ENCODE measurements at places on chromosomes 2 and 18. TPM values are rescaled to one million over a fixed set of nuclear protein-coding genes. Genes with fewer than 3 reads are reported as not detected.

DNA sequence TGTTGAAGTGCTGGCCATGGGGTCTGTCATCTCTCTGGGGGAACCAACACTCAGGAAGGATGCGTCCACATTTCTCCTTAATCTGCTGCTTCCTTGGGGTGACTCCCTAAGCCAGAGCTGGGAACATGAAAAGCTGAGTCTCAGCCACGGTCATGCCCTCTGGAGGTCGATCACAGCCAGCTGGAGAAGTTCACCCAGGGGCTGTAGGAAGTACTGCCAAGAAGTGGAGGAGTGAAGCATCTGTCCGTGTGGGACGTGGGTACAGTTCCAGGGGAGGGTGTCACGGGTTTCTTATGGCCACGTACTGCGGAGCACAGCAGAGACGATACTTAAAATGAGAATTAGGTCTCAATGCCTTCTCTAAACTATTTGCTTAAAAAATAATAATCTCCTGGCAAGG lies 42.4 kb upstream of the IGFBP2 start:
- no peaks in the 10 kb centered on the region for H3K27me3 ChIP-seq
- no peak overlapping the region for H3K4me3 ChIP-seq
- H3K4me1 ChIP-seq, result peaks cover 21% of the 10 kb centered on the region

- peak overlapping the region; percentile 51 for H3K27ac ChIP-seq
- H3K27me3 ChIP-seq, result peaks cover 31% of the 10 kb centered on the region
- H3K4me3 ChIP-seq, result no peak overlapping the region
- peak; percentile 28 for DNase-seq
- H3K4me1 ChIP-seq, result peaks cover 25% of the 10 kb centered on the region
Observed at GRCh38 chr2:136113209-136113971, 4.6 kb downstream of the CXCR4 start.

DNA sequence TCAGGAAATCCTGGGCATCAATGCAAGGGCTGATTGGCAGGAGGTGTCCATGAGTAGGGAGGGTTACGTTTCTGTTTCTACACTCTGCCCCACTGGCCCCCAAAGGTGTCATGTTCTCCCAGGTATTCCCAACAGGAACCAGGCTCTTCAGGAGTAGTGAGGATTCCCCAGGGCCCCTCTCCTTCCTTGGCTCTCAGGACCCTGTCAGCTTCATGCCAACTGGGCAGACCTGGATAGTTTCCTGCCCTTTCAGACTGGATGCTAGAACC lies 480.6 kb upstream of the HS6ST1 start:
- no peaks in the 10 kb centered on the region for H3K4me1 ChIP-seq
- DNase-seq, result no peak
- H3K4me3 ChIP-seq, result no peak overlapping the region

- no peaks in the 10 kb centered on the region for H3K27me3 ChIP-seq
- H3K27ac ChIP-seq, result no peak overlapping the region
- no peak overlapping the region for H3K4me3 ChIP-seq
- DNase-seq, result no peak
Observed at GRCh38 chr2:119718501-119719260, 39.7 kb downstream of the TMEM177 start.

DNA sequence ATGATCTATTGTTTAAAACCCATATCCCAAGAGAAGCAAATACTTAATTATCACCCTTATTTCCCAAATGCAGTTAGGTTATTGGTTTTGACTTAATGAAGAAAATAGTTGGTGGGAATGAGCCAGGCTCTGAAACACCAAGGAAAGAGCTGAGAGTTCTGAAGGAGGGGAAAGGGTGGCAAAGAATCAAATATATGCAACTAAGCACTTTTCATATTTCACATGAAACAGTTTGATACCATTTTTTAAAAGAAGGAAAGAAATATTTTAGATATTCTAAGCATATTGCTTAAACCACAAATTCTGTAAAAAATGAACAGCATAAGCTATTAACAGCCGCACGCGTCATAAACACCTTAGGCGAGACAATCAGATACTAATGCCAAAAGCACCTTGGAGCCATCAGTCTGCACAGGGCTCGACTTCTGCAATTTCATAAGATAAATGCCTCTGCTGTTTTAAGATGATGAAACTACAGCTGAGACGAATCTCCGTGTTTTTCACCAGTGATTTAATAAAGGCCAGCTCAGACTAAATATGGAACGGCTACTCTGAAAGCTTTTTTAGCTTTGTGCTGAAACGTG lies 371.7 kb downstream of the EN1 start:
- no peak for DNase-seq
- H3K4me3 ChIP-seq, result no peak overlapping the region
- H3K27ac ChIP-seq, result no peak overlapping the region
- 0 out of 2 replicates have a peak, but pooled peaks cover 14% of the 10 kb centered on the region for H3K27me3 ChIP-seq

GRCh38 chr18:10006311-10006893 lies 92.6 kb downstream of the VAPA start:
- no peaks in the 10 kb centered on the region for H3K4me1 ChIP-seq
- H3K27me3 ChIP-seq, result no peaks in the 10 kb centered on the region
- H3K4me3 ChIP-seq, result no peak overlapping the region
- no peak overlapping the region for H3K27ac ChIP-seq

DNA sequence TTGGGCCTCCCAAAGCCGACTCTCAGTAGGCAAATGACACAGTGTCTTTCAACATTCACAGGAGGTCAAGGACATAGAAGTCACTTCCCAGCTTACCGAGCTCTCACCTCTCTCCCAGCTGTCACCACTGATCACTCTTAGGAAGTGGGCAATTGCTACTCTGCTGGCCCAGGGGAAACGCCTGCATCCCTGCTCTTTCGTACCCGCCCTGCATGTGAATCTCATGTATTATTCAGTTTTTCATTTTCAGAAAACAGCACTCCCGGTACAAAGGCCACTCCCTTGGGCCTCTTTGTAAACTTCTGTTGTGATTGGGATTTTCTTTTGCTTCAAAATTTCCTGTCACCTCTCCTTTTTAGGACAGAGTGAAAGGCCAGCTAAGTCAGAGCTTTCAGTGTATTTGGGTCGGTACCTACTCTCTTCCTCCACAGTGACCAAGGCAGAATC lies 15.4 kb downstream of the MRPL44 start:
- H3K36me3 ChIP-seq, result peaks cover 27% of the 10 kb centered on the region
- no peak for DNase-seq
- H3K27ac ChIP-seq, result no peak overlapping the region
- peaks cover 8% of the 10 kb centered on the region for H3K4me1 ChIP-seq
- H3K4me3 ChIP-seq, result no peak overlapping the region
- H3K27me3 ChIP-seq, result no peaks in the 10 kb centered on the region

DNA sequence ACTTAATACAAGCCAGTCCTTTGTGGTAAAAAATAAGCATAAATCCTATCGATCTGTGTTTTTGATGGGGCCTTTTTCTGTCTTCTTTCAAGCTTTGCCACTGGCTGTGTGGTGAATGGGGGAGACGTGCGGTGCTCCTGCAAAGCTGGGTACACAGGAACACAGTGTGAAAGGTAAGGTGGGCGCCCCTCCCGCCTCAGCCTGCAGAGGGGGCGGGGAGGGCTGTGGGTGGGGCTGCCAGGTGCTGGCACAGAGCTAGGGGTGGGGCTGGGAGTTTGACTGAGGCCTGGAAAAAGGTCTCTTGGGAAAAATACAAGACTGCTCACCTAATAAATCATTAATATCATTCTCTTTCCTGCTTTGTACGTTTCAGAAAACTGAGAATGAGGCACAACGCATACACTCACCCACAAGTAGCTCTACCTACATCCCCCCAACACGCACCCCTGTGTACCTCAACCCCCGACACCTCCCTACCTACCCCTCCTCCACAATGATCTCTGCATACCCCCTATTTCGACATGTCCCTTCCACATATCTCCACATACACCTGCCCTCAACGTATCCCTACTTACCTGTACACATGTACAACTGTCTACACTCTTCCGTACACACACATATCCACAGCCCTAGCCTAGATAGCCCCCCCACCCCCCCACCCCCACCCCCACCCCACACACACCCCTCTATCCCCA lies 129.7 kb upstream of the TTC39C start:
- H3K4me1 ChIP-seq, result peaks cover 22% of the 10 kb centered on the region
- H3K27me3 ChIP-seq, result no peaks in the 10 kb centered on the region
- no peak overlapping the region for H3K27ac ChIP-seq
- no peaks in the 10 kb centered on the region for H3K36me3 ChIP-seq

GRCh38 chr2:125364984-125365265 lies 1291.0 kb upstream of the GYPC start:
- DNase-seq, result no peak
- no peak overlapping the region for H3K4me3 ChIP-seq
- no peak overlapping the region for H3K27ac ChIP-seq

GRCh38 chr18:55265984-55266383 lies 306.7 kb upstream of the CCDC68 start:
- H3K4me3 ChIP-seq, result no peak overlapping the region
- no peak for DNase-seq
- H3K4me1 ChIP-seq, result peaks cover 29% of the 10 kb centered on the region
- peak overlapping the region; percentile 29 for H3K27ac ChIP-seq
- peaks cover 67% of the 10 kb centered on the region for H3K36me3 ChIP-seq

DNA sequence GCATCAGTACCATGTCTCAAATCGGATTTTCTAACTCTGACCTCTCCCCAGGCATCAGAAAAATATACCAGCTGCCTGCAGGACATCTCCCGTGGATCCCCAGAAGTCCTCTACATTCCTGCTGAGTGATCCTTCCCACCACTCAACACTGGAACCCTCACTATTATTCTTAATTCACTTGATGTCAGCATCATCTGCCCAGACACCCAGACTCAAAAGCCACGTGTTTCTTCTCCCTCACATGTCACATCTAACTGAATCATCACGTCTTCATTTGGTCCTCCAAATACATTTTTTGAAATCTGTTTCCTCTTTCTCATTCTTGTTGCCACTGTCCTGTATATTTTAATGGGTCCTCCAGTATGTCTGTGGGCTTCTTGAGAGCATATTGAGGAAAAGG lies 218.6 kb downstream of the HRH4 start:
- H3K36me3 ChIP-seq, result no peaks in the 10 kb centered on the region
- no peak overlapping the region for H3K27ac ChIP-seq
- no peaks in the 10 kb centered on the region for H3K4me1 ChIP-seq

- H3K36me3 ChIP-seq, result no peaks in the 10 kb centered on the region
- H3K4me1 ChIP-seq, result peaks cover 12% of the 10 kb centered on the region
- H3K27ac ChIP-seq, result no peak overlapping the region
- no peak overlapping the region for H3K4me3 ChIP-seq
- no peaks in the 10 kb centered on the region for H3K27me3 ChIP-seq
- DNase-seq, result no peak
Observed at GRCh38 chr2:122028371-122029100, 273.1 kb downstream of the TSN start.

DNA sequence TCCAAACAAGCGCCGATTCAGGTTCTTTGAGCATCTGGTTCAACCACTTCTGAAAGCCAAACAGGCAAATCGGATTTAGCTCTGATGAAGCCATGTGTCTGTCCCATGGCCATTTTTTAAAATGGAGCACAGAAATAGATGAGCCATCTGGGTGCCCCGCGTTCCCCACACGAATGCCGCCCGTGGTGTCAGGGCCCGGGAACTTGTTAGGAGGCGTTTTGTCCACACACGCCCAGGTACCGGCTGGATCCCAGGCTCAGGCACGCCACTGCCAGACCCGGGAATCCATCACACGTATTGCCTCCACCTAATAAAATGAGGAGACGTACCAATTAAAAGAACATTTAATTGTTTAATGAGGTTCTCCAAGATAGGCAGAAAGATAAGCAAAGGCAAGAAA lies 374.4 kb upstream of the SALL3 start:
- no peak overlapping the region for H3K4me3 ChIP-seq
- H3K36me3 ChIP-seq, result no peaks in the 10 kb centered on the region
- H3K27ac ChIP-seq, result no peak overlapping the region
- peaks cover 7% of the 10 kb centered on the region for H3K27me3 ChIP-seq
- no peak for DNase-seq

DNA sequence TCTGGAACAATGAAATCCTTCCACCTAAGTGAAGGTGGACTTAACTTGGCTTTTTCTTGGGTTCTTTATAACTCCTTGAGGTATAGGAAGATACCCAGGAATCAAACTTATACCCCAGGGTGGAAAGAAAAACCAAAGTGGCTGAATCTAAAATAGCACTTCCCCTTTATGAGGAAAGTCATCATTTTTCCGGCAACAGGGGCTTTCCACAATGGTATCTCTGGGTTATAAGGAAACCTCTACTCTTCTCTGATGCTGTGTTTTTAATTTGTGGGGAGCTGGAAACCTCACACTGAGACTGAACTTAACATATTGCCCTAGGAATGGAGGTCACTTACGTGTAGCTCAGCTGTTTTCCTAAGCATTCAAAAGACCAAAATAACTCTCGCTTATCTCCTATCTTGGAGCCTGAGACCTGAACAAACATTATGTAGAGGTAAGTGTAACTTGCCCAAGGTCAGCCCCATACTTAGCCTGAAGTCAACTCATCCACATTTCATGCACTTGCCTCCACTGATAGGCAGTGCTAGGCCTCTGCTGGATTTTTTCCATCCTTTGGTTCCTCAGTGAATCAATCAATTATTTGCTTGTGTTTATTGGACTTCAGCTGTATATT lies 117.9 kb downstream of the SETBP1 start:
- DNase-seq, result no peak
- no peaks in the 10 kb centered on the region for H3K27me3 ChIP-seq
- peaks cover 8% of the 10 kb centered on the region for H3K4me1 ChIP-seq
- no peaks in the 10 kb centered on the region for H3K36me3 ChIP-seq

DCDC2C gene
- not detected for polyA plus RNA-seq

TMEM169 gene
- 0.30 TPM for polyA plus RNA-seq

PER2 gene
- 0.96 TPM for polyA plus RNA-seq

Measured in SK-N-SH (cell line).